Right hindlimb (tissue), 1 donor: ENCODE measurements at places on chromosomes 5 and 9.

DNA sequence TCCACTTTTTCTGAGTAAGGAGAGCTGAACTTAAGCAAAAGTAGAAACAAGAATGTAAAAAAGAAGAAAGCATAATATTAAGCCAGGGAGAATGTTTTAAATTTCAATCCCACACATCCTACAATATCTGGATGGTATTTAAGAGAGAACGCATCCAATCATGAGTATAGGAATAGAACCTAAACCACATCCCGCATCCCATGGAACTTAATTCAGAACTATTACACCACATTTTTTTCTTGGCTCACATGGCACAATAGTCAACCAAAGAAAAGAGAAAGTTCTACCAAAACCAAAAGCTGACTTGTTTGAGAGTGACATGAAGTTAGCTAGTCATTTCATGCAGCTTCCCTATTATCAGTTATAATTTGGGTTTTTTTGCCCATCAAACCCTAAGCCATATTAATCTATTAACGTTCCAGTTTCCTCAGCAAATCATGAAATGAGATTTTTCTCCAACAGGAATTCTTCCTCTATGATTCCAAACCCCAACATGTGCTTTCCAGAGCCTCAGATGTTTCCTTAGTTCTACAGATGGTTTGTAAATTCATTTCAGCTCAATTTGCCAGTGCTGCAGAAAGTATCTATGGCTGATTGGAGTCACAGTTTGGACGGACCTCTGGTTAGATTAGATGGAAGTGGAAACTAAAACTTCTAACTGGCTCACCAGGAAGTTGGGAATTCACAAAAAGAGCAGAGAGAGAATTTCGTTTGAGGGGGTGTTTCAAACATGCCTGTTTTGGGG is 22.5 kb downstream of the ADAMTSL1 start:
- DNase-seq, result no peak

DNA sequence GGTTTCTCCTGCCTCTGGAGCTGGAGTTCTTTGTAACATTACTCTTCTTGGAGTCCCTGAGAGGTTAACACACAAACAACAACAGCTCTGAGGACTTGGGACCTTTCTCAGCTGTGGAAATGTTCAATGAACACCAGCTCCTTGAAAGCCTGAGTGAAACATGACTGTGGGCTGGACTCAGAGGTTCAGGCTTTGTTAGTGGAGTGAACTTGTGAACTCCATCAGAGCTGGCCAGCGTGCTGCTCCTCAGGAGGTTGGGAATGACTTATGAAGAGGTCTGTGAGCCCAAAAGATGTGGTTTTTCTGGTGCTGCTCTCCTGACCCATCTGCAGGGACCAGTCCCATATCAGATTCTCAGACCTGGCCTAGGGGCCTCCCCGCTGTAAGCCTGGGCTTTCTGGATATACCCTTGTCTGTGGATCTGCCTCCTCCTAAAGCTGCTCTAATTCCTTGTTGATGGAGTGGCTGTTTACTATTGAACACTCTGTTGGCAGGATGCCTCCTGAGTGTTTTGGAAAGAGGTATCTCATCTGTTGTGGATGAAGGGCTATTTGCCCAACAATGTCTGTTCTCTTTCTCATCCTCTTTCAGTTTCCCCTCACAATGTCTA is 170.0 kb upstream of the GDNF start:
- DNase-seq, result no peak

DNA sequence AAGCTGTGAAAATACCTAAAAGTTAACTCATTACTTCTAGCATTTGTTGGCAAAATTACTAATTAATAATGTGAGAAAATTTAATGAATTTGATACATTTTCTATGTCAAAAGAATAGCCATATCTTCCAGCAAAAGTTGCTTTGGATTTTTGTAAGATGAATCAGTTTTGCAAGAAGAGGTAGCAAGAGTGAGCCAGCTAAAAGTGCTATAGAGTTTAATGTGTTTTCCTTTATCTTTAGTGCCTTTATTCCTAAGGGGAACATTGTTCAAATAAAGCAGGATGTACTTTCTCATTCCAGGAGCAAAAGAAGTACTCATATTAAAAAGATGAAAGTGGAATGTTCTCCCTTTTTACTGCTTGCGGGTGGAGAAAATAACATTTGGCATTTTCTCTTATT is 622.2 kb downstream of the ANXA1 start:
- no peak for DNase-seq

GRCh38 chr5:149174847-149175234 is 33.5 kb downstream of the ABLIM3 start:
- no peak for DNase-seq

- no peak for DNase-seq
These were observed 5.7 kb downstream of the NR6A1 start for GRCh38 chr9:124765439-124765835.

- DNase-seq, result no peak
These were observed 1392.9 kb upstream of the NUDT12 start for GRCh38 chr5:104955479-104955878.

- DNase-seq, result no peak
These were observed 122.8 kb upstream of the PITX1 start for GRCh38 chr5:135156715-135157404.

GRCh38 chr5:38134810-38135209 is 123.5 kb upstream of the EGFLAM start:
- DNase-seq, result no peak

GRCh38 chr9:2693056-2693455 is 24.3 kb upstream of the KCNV2 start:
- DNase-seq, result no peak

- no peak for DNase-seq
These were observed 972.6 kb upstream of the SEMA6A start for GRCh38 chr5:117547192-117547591.

DNA sequence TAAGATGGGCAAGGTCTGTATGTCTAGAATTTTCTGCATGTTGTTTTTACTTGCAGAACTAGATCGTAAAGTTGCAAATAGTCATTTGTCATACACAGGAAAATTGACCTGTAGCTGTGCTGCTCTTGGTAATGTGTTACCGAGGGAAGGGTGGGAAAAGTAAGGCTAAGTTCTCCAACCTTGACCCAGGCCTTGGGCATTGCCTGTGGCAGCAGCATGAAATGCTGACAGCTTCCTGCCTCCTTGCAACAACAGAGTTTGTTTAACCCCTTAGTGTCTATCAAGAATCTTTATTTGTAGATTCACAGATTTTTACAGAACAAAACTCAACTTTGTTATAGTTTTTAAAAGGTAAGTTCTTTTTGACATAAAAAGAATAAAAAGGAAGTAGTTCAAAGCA is 48.3 kb downstream of the ERCC6L2 start:
- DNase-seq, result no peak

GRCh38 chr9:23850242-23850689 is 24.2 kb upstream of the ELAVL2 start:
- peak; percentile 30 for DNase-seq

GRCh38 chr5:77683171-77683732 is 44.7 kb upstream of the OTP start:
- DNase-seq, result no peak

GRCh38 chr5:51380603-51381207 is 2.5 kb upstream of the ISL1 start:
- no peak for DNase-seq

GRCh38 chr9:91162311-91162710 is 199.4 kb downstream of the AUH start:
- no peak for DNase-seq

DNA sequence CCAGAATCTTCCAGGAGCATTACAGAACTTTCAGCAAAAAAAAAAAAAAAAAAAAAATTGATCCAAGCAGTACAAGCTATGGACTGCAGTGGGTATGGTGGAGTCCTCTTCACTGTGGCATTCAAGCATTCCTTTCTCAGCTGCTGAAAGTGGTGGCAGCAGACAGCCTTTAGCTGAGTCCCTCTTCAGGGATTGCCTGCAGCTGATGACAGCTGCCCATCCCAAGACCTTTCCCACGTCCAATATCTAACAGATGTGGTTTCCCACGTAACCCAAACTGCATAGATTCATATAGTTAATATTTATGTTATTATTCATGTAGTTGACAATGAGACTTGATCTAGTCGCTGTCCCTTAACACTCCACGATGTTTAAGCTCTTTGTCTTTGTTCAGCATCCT is 475.9 kb downstream of the TLE1 start:
- DNase-seq, result no peak

- no peak for DNase-seq
These were observed 50.6 kb downstream of the PCSK5 start for GRCh38 chr9:75941066-75941465.

- DNase-seq, result no peak
These were observed 125.9 kb downstream of the EHMT1 start for GRCh38 chr9:137744632-137745183.

DNA sequence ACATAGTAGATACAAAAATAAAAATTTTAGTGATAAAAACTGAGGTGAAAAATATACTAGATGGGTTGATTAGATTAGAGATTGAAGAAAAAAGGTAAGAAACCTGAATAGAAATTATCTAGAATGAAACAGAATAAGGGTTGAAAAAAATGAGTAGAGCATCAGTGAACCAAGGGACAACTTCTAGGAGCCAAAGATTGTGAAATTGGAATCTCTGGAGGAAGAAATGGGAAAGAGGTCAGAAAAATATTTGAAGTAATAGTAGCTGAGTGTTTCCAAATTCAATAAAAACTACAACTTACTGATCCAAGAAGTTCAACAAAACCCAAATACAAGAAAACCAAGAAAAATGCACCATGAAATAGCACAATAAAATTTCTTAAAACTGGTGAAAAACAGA is 116.6 kb upstream of the STARD4 start:
- DNase-seq, result no peak

DNA sequence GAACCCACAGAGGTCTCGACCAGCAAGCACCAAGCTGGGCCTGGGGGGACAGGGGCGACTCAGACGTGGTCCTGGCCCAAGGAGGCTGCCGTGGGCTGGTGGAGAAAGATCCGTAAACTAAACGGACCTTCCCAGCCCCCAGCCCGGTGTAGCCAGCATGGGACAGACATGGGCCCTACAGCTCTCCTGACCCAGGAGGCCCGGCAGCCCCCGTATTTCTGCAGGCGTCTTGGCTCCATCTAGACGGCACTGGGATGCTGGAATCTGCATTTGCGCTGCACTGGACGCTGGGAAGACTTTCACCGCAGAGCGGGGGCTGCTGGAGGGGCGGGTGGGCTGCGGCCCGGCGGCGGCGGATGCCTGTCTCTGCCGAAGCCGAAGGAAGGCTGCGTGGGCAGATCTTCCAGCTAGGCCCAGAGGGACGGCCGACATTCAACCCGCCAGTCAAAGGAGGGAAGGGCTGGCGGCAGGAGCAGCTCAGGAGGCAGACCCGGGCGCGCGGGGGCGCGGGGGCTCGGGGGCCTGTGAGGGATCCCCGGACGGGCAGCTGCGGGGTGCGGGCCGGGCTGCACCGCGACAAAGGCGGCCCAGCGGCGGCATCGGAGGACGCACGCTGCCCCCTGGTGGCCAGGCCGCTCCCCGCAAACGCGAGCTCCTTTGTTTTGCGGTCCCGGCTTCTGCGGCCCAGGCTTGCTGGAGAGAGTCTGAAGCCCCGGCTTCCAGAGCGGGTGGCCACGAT is 266.2 kb downstream of the NSG2 start:
- DNase-seq, result peak; percentile 76

DNA sequence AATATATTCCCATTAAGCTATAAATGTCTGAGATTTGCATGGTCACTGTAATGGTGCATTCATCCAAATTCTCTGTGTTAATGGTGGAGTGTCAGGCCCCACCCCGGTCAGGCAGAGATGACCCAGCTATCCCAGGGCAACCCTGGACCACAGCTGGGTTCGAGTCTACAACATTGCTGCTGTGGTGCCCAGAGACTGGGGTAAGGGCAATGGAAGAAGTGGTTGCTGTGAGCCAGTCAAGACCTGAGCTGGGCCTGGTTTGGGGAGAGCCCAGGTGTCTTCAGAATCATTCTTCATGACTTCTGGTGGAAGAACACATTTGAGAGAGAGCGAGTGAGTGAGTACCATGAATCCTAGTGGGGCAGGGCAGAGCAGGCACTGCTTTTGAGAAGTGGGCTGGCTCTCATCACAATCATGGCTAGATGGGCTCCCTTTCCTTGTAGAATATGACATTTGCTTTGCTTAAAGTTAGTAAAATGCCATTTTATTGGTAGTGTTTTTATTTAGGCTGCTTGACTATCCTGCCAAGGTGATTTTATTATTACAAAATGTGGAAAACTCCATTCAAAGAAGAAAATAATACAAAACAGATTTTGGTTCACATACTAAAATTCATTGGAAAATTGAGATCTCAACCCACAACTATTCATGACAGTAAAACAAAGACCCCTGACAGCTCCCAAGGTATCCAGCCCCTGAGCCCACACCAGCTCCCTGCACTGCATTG is 125.8 kb upstream of the SLC25A48 start:
- no peak for DNase-seq

DNA sequence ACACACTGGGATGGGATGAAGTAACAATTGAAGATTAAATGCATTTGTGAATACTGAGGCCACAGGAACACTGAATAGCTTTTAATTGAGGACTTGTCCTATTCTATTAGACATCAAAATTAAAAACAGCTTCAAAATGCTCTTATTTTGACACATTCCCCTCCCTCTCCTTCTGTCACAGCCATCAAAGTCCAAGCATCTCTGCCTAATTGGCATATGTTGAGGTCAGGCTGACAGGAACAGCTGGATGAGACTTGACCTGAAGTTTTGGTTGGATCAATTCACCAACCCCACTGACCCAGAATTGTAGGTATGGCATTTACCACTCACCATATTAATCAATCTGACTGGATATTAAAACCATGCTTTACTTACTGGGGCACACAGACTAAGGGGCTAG is 96.3 kb downstream of the PTCH1 start:
- DNase-seq, result no peak

- DNase-seq, result no peak
These were observed 2.4 kb downstream of the HMCN2 start for GRCh38 chr9:130267930-130268329.

DNA sequence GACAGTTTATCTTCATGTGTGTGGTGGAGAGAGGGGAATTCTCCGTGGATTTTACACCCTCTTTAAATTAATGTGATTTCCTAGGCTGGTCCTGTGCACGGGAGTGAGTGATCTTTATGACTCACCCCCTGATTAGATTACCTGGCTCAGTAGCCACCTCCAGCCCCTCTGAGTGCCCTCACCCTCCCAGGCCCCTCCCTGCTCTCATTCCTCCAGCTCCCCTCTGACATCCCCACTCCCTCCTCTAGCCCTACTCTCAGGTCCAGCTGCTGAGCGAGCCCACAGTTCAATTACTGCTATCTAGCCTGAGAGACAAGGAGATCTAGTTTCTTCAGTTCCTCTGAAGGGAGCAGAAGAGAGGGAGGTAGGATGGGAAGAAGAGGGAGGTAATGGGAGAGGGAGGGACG is 61.8 kb upstream of the ARAP3 start:
- no peak for DNase-seq

DNA sequence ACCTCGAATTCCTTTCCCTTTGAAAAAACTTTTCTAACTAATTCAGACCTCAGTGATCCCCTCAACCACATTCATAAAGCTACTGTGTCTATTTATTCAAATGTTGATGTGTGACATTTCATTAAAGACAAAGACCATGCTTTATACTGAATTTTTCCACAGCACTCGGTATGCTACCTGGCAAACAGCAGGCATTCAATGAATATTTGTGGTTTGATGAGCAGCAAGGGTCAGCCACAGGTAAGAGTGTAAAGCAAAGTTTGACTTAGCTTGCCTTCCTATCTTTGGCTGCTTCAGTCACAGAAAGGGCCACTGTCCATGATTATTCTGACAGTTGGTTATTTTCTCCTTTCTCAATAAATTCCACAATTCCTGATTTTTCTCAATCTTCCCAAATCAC is 5.1 kb upstream of the CDC42SE2 start:
- no peak for DNase-seq
